Fibroblast of skin of right biceps (primary cell): ENCODE measurements at places on chromosomes 2 and 18.

DNA sequence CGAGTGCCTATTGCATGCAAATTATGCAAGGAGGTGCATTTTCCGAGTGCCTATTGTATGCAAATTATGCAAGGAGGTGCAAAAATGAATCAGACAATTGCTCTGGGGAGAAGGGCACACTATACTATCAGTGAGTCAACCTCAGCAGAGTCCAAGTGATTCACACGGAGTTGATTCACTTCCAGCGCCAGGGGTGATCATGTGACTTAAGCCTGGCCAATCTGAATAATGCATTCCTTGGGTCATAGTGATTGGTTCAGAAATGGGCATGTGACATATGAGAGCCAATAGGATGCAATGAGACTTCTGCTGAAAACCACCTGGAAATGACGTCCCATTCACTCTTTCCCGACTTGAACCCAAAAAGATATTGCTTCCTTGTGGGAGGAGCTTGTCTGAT is 152.2 kb downstream of the DAW1 start:
- no peak for DNase-seq

DNA sequence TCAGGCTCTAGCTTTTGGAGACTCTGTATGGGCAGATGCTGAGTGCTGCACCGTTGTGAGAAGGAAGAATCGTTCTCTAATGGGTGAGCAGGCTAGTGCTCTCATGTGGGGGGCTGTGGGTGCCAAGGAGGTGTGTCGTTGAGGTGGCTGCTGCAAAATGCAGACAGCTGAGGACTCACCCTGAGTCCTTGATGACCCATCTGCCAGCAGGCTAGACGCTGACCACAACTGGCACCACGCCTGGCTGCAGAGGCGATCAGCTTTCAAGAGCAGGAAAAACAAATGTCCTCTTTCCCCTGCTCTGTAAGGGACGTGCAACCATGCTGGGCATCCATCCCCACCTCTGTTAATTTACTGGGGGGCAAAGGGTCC is 48.2 kb downstream of the HAUS1 start:
- DNase-seq, result peak; percentile 73

DNA sequence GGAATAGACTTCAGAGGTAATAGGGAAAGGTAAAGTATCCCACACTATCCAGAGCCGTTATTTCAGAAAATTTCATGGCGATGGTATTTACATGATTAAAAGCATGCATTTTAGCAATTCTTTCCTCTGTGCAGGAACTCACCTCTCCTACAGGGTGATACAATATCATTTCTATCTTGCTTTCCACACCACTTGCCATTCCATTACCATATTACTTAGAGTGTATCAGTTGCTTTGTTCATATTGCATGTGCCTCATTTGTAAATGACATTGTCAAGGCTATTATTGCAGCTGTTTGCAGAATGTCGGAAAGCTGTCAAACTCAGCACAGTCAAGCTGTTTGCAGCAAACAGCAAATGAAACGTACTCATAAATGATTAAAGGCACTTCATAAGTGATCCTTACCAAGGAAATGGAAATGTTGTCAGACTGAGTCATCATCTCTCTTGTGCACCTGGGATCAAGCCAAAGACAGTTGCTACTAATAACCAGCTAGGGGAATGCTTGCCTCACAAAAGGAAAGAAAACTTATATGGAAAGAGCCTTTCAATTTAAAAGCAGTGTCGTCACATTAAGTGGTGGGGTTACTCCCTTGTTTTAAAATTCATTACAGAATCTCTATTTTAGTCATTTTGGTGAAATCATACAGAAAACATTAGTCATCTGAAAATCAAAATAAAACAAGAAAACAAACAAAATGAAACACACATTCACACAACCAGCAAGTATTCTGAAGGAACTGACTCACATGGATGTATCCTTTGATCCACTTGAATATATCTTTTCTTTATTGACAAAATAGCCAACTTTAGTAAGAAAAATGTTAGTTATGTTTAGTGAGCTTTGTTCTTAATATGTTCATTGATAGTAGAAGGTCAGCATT is 1064.1 kb upstream of the CNTNAP5 start:
- DNase-seq, result peak; percentile 70

- no peak for DNase-seq
Measured at GRCh38 chr2:97722227-97722626, 8.9 kb downstream of the ZAP70 start.

GRCh38 chr18:34562252-34562870 is 147.7 kb upstream of the DTNA start:
- no peak for DNase-seq
